Right cardiac atrium (tissue), 5 donors: ENCODE measurements at places on chromosomes 3 and 15. TPM values are rescaled to one million over a fixed set of nuclear protein-coding genes. Genes with fewer than 3 reads are reported as not detected.

DNA sequence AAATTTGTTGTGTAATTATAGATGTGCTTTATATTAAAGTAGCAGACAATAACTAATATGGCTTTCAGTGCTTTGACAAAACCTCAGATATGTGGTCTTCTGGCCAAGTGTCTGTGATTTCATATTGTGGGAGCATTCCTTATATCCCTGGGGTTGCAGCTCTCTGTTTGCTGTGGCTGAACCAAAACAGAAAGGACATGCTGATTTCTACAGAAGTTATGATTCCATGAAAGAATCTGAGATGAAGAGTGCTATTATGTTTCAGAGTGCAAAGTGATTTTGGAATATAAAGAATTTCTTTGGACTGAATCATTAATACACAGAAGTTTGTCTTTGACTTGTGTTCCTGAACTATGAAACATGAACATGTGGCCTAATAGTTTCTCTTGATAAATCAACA is 36.5 kb downstream of the CDV3 start:
- no peak for DNase-seq

DNA sequence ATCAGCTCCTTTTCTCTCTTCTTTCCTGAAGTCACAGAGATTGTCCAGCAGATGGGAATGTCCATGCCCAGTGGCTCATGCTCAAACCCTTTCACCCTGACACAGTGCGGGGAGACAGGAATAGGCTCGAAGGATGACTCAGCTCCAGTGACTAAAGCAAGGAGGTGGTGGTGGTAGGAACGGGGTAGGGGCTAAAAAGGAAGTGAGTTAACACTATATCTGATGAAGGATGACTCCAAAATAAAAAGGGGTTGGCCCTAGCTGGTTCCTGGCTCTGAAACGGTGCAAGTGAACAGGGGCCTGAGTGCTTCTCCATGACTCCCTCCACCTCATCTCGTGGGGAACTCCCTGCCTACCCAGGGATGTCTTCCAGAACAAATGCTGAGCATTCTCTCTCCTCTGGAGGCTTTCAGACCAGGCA is 167.4 kb upstream of the LPP start:
- no peak for DNase-seq

GRCh38 chr3:11385891-11386290 is 113.7 kb downstream of the ATG7 start:
- DNase-seq = no peak

- no peak for DNase-seq
Observed at GRCh38 chr15:69076756-69077155, 62.3 kb downstream of the NOX5 start.

DNA sequence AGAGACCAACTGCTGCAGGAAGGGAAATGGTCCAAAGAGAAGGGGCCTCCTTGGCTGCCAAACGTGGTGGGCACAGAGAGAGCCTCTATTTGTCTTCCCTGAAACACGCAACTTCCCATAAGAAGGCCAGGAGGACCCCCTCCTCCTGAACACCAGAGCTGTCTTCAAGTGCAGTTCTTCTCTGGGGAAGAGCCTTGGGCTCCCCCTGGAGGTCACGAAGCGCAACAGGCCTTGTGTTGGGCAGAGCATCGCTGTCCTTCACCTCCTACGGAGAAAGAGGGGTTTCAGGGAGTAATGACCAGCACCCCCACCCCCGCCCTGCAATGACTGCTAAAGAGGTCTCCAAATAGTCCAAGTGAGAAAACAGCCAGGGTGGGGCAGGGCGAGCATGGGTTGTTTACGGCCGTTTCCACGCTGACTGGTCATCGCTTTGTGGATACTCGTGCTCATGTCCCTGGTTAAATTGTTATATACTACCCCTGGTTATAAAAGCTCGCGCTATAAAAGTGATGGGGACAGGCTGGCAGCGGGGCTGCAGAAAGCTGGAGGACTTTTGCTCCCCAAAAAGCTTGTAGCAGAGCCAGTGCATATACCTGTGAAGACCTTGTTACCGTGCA is 397.5 kb upstream of the ATP10A start:
- DNase-seq = peak; percentile 30

GRCh38 chr3:77038930-77039605 is 831 bp upstream of the ROBO2 start:
- no peak for DNase-seq

DNA sequence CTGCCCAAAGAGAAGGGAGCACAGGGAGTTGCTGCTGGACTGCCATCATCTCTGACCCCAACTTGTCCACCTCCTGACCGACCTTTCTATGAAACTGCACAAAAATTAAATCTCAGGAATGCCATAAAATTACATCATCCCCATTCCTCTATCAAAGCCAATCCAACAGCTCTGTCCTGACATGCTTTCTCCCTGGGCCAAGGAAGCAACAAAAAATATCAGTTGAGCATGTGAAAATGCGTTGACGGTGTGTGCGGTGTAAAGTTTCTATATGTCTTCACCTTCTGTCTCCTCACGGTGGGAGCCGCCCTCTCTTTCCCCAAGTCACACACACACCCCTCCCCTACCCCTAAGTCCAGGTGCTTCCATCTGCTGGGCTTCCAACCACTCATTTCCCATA is 3.6 kb upstream of the ZNF774 start:
- DNase-seq = no peak

GRCh38 chr15:100020614-100021013 is 287.4 kb upstream of the LYSMD4 start:
- DNase-seq = no peak

GRCh38 chr3:13040361-13041074 is 32.7 kb downstream of the IQSEC1 start:
- DNase-seq = peak; percentile 44

- peak; percentile 1 for DNase-seq
Observed at GRCh38 chr3:126546549-126547239, 12.0 kb downstream of the C3orf22 start.

- no peak for DNase-seq
Observed at GRCh38 chr3:156923349-156923748, 97.2 kb downstream of the LEKR1 start.

- no peak for DNase-seq
Observed at GRCh38 chr15:91874992-91875660, 21.6 kb downstream of the SLCO3A1 start.

DNA sequence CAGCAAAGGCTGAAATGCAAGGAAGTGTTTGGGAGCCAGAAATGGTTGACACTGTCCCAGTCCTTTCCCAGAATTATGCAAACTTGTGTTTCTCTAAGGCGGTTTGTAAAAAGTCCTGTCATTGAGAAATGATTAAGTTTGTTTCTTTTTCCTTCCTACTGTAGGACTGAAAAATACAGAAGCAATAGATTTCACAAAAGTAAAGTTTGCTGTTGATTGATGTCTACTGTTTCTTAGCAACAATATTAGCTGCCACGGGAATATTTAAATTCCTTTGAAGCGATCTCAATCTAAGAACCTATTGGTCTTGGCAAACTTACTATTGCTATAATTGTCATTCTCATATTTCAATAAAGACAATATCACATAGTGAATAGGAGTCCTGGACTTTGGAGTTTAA is 100.7 kb upstream of the IL12A start:
- no peak for DNase-seq

- DNase-seq = no peak
Observed at GRCh38 chr3:163562625-163563024, 1515.7 kb downstream of the SI start.

The LRRC2 gene
- 13.3 TPM for total RNA-seq

The VEPH1 gene
- not detected for total RNA-seq

The ATOSA gene
- 33.2 TPM for total RNA-seq

The XCR1 gene
- not detected for total RNA-seq

The NAALADL2 gene
- total RNA-seq = 9.6 TPM
